Stimulated activated CD8-positive, alpha-beta memory T cell treated with anti-CD3 and anti-CD28 coated beads, Interleukin-15, amount 100 ng/mL, for 48 hours (primary cell): ENCODE measurements at places on chromosomes 6 and 20.

GRCh38 chr6:54053881-54054391 lies 57.3 kb upstream of the MLIP start:
- no peak for DNase-seq

DNA sequence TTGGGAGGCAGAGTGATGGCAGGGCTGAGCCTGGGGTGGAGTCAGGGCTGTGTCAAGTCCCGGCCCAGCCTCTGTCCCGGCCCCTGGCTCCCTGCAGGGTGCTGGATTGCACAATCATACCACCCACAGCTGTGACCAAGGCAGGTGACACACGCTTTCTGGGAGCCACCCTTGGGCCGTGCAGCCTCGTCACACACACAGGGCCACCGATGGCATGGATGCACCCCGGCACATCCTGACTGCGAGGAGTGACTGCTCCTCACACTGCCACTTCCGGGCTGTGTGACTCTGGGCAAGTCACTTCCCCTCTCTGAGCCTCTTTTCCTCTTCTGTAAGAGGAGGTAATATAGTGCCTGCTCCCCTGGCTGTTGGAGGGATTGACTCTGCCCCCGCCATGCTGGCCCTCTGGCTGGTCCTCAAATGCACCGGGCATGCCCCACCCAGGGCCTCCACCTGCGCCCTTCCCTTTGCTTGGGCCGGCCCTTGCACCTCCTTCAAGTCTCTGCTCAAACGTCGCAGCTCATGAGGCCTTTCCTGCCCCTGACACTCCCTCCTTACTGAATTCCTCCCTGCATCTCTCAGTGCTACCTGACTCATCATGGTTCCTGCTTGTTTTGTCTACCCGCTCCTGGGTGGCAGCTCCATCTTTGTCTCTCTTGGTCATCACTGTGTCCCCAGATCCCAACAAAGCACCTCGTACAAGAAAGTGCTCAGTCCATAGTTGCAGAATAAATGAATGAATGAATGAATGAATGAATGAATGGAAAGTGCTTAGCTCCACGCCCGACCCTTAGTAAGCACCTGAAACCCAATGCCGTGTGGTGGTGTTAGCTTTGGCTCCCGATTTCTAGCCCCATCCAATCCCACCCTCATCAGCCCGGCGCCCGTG lies 93.5 kb downstream of the CEBPB start:
- DNase-seq, result no peak

- no peak for DNase-seq
Observed at GRCh38 chr6:32825966-32826365, 9.2 kb upstream of the HLA-DOB start.

DNA sequence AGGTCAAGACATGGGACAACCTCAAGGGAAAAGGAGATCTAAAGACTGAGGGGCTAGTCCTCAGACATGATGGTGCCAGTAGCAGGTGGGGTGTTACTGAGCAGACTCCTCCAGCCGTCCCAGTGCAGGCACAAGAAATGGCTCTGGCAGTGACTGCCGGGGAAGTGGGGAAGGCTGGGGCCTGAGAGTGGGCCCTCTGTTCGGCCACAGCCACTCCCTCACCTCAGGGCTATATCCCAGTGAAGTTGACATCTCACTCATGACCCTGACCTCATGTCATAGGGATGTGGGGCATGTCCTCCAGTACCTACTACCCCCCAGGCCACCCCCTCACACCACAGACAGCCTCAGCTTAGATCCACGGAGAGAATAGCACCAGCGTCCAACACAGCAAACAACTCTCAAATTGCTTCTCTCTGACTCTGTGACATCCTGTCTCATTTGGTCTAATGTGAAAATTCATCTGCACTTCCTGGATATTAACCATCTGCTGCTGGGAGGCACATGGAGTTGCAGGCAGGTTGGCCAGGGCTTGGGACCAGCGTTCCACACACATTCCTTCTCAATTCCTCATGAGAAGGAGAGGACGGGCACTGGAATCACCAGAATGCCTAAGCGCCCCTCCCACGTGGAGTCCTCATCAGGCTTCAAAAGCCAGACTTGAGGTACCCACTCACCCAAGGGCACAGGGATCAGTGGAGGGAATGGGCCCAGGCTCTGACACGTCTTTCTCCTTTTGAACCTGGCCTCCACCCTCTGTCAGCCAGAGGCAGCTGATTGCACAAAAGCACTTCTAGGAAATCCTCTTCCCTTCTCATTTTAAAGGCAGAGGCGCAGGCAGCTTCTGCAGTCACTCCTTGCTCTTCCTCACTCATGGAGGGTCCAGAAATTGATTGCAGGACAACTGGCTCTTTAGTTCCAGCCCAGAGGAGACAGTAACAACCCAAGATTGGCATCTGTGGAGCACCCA lies 163.6 kb upstream of the CST7 start:
- DNase-seq, result no peak

DNA sequence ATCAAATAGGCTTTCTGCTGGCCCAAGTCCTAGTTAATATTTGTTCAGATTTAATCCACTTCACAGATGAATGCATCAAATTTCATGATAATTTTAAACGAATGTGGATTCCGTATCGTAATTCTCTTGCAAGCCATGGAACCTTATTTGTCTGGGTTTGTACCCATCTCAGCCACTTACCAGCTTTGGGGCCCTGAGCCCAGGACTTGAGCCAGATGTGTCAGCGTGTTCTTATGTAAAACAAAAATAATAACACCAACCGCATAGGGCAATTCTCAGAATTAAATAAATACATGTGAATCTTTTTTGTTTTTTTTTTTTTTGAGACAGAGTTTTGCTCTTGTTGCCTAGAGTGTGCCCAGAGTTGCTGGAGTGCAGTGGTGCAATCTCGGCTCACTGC lies 282.5 kb upstream of the PLCB4 start:
- DNase-seq, result no peak

GRCh38 chr20:22863826-22864225 lies 171.3 kb upstream of the SSTR4 start:
- DNase-seq, result no peak

DNA sequence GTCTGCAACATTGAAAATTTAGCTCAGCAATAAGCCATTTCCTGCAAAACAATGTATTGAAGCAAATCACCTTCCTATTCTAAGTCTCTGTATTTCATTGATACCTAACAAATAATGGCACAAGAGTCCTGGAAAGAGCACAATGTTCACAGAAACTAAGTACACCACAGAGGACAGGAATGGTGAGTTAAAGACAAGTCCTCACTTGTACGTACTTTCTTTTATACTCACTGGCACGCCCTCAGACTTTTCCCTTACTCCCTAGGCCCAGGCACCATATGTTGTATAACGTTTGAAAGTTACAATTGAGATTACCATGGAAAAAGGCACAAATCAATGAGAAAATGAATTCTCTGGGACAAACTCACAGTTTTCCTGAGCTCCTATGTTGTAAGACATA lies 683.0 kb upstream of the MANEA start:
- DNase-seq, result no peak

DNA sequence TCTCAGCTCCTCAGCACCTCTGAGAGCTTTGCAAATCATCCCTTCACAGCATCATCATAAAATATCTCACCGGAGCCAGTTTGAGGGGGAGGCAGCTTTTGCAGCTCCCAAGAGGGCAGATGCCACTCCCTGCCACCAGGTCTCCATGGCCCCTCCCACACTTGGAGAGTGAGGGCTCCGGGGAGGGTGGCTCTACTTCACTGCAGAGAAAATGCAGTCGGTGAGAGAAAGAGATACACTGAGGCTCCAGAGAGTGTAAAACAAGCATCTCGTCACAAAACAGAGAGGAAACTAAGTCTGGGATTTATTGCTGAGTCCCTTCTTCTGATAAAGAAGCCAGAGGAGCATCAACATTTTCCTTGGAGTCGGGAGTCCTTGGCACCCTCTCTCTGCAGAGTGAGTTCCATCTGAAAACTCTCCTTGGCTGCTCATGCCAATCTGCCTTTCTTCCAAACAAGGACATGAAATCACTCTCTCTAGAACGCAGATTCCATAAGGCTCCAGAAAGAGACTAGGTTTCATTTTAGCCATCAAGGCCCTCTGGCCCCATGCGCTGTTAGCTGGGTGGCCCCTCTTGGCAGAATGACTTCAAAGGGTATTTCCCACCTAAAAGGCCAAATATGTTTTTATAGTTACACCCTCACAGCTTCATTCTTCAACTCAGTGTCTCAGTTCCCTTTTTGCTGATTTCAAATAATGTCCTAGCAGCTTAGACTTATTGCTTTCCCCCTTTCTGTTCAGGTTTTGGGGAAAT lies 70.6 kb upstream of the F13A1 start:
- DNase-seq, result no peak

- no peak for DNase-seq
Observed at GRCh38 chr6:20317430-20317829, 84.2 kb upstream of the E2F3 start.
